Posterior vena cava (tissue), 2 donors: ENCODE measurements at places on chromosomes 6 and 20.

DNA sequence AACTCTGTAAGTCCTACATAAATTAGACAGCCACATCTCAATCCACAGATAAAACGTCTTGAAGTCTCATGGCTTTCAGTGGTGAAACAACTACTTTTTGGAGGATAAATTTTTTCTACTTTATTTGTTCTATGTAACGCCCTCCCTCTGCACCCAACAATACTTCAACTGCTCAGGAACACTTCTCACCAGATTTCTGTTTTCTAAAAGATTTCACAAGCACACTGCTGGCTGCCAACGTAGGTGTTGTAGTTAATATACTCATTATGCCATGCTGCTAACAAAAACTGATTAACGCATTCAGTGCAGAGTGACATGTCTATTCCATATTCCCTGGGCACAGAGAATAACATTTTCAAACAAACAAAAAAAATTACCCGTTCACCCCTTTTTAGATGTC, 10.2 kb downstream of the USP49 start:
- DNase-seq = no peak

DNA sequence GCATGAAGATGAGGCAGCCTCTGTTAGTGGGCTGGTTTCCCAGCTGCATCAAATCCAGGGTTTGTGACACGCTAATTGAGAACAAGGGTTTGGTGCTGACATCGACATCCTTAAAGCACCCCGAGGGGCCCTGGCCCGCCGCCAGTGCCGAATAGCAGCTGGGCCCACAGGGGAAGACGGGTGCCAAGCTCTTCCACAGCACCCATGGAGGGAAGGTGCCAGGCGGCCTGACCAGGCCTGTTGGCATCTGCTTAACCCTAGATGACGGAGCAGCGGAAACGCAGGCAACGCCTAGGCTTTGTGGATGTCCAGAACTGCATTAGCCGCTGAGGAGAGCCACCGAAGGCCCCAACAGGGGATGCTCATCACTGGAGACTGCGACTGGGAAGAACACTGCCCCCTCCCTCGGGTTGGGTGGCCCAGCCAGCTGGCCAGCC, 16.0 kb downstream of the UQCC2 start:
- DNase-seq = no peak

DNA sequence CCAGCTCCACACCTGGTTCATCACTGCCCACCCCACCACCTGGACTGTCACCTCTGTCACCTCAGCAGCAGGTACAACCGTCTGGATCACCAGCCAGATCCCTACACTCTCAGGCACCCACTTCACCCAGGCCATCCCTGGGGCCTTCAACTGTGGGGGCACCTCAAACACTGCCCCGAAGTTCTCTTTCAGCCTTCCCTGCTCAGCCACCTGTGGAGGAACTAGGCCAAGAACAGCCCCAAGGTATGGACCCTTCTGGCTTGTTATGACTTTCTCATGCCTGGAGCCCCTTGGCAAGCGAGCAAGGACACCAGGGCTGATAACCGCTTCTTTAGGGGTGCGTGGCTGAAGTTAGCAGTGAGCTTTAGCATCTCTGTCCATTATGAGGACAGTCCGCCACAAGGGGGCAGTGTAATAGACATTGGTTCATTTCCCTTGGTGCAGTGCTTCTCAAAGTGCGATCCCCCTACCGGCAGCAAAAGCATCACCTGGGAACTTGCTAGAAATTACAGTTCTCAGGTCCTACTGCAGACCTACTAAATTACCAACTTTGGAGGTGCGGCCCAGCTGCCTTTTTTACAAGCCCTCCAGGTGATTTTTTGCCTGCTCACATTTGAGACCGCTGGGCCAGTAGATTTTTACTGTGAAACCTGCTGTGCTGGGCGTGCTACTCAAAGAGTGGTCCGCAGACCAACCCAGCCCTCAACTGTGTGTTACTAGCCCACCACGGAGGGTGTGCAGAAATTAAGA, 32.5 kb downstream of the PNPLA1 start:
- peak; percentile 92 for DNase-seq

DNA sequence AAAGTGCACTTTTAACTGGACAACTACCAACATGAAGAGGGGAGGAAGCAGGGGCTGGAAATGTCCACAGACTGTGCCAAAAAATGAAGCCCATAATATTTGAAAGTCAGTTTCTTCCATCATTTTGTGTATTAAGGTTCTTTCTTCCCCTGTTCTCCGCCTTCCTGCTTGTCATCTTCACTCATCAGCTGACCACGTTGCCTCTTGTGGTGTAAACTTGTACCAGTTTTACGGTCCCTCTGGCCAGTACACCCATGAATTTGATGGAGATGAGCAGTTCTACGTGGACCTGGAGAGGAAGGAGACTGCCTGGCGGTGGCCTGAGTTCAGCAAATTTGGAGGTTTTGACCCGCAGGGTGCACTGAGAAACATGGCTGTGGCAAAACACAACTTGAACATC, 3.9 kb downstream of the HLA-DQA1 start:
- no peak for DNase-seq

DNA sequence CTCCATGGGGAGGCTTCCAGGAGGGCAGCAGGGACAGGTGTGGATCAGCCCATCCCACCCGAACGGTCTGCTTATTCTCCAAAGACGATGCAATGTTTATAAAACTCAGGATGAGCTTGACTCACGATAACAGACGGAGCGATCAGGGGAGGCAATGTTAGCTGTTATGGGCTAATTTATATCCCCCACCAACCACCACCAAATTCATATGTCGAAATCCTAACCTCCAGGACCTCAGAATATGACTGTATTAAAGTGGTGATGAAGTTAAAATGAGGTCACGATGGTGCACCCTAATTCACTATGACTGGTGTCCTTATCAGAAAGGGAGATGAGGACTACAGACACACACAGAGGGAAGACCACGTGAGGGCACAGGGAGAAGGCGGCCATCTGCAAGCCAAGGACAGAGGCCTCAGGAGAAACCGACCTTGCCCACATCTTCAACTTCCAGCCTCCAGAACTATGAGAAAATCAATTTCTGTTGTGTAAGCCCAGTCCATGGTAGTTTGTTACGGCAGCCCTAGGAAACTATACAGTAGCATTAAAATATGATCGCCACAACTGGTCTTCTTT, 7.0 kb downstream of the ADTRP start:
- DNase-seq = no peak

- DNase-seq = no peak
Observed at GRCh38 chr20:219290-220115, 7.6 kb upstream of the DEFB129 start.
